ENCODE measurements at places on chromosomes 3 and 15. TPM values are rescaled to one million over a fixed set of nuclear protein-coding genes. Genes with fewer than 3 reads are reported as not detected.

GRCh38 chr15:100809587-100809986 lies 70.0 kb upstream of the ALDH1A3 start:
- DNase-seq: no peak

The ANKUB1 gene
- total RNA-seq: not detected

DNA sequence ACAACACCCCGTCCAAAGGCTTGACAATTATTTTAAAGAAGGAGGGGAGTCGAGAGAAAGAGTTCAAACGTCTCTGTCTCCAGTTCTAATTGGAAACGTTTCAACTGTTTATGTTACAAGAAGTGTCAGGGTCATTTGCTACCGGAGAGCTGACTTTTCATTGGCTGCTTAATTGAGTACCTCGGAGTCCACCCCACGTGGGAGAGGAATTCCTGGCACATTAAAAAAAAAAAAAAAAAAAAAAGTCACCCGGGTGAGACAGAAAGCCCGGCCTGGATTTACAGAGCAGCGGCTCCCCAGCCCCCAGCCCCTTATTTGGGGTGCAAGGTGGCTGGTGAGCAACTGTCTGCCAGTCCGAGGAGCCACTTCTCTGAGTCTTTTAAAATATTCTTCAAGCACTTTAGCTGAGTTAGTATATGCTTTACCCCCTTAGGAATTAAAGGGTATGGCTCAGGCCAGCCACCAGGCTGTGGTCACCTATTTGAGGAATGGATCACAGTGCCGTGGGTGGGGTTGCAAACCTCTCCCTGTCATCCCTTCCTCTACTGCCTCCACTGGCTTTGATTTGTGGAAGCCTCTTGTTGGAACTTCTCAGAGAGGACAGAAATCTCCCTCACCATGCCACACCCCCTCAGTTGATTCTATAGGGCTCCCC lies 3.9 kb upstream of the TLE3 start:
- peak; percentile 79 for DNase-seq

The SNX22 gene
- not detected for total RNA-seq

DNA sequence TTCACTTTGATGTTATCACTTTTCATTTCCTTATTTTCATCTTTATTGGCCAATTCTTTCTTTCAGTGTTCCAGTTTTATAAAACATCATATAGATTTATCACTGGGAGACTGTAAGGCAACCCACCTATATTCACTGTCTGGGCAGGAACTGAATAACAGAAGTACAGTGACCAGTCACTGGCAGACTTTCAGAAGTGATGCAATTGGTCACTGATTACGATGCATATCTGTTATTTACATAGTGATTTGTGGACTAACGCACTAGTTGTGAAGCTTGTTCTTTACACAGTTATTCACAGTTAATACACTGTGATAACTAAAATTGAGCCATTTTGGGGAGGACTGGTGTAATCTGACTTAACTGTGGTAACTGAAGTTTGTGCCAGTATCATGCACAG lies 190.2 kb upstream of the DPH6 start:
- DNase-seq: peak; percentile 86

The THPO gene
- total RNA-seq: not detected

The WDR93 gene
- 0.22 TPM for total RNA-seq

DNA sequence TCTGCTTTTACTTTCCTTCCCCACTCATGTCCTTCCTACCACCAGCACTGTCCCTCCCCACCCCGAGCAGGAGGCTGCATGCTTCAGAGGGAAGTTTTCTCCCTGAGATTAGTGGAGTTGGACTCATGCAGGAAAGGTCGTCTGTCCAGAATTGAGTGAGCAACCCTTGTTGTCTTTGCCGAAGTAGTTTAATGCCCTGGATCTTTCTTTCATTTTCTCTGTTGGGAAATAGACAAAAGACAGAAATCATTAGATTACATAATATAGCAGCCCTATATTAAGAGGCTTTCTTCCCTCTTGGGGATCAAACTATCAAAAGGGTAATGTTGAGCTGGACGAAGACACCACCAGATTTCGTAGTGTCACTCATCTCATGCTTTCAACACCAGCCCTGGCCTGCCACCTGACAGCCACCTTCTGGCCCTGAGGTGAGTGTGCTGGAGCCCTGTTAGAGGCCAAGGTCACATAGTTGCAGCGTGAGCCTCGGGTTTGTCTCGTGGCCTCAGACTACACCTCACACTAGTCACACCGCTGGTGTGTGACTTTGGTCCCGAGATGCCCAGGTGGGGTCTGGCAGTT lies 231.0 kb downstream of the ITPR1 start:
- DNase-seq: no peak

- DNase-seq: no peak
Observed at GRCh38 chr15:60548101-60548500, 69.2 kb upstream of the ICE2 start.

The CCDC9B gene
- 56.1 TPM for total RNA-seq

The AGTR1 gene
- total RNA-seq: 0.15 TPM

GRCh38 chr3:37338500-37338899 lies 164.1 kb upstream of the LRRFIP2 start:
- DNase-seq: no peak

DNA sequence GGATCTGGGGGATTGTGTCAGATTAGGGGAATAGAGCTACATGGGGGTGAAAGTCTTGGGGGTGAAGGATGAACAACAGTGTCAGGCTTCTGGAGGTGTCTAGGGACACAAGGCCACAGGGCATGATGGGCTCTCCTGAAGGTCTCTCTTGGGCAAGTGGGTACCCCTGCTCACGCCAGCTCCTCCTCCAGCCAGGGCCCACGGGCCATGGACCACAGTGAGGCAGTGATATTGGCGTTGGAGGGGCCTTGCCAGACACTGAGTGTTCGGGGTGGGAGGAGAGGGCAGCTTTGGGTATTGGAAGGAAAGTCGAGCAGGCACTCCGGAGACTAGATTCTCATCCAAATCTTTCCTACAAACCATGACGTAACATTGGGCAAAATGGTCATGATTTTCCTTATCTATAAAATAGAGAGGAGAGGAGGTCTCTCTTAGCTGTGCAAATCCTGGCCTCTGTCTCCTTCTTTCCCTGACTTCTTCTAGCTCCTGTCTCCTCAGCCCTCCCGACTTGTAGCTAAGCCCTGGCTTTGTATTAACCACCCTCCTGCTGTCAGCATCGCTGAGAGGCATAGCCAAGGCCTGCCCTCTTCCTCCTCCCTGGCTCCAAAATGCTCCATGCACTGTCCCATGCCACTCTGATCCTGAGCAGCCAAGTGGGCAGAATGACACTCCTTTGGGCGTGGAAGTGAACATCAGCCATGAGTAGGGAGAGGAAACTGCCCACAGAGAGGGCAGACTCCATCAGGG lies 24.0 kb upstream of the SRP14 start:
- no peak for DNase-seq

GRCh38 chr15:83881156-83881555 lies 227.2 kb downstream of the ADAMTSL3 start:
- DNase-seq: no peak

DNA sequence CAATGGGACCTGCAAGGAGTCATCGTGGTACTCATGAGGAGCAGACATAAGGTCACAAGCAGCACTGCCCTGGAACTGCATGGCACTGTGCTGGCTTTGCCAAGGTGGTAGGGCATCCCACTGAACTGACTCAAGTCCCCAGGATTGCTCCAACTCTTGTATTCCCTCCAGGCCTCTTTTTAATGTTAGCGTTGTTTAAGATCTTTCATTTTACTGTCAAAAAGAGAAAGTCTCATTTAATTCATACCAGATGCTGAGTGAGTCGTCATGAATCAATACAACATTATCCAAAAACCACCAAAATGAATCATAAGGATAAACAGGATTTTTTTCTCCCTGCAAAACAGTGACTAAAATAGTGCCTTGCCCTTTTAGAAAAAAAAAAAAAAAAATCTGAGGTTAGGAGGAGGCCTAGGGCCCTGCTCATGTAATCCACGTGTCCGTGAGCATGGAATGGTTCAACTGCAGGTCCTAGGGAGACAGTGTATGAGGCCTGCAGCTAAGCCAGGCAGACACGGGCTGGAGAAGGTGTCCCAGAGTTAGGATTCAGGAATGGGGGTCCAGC lies 36.7 kb upstream of the BLM start:
- DNase-seq: peak; percentile 90

Data from PC-3 (cell line).